ENCODE measurements at places on chromosomes 1 and 21.

- peak; percentile 66 for DNase-seq
Measured at GRCh38 chr1:84776639-84777038, 86.4 kb upstream of the SSX2IP start.

- DNase-seq: no peak
Measured at GRCh38 chr1:204683284-204684205, 2.0 kb downstream of the LRRN2 start.

GRCh38 chr21:45957981-45958600 lies 23.5 kb upstream of the COL6A1 start:
- peak; percentile 86 for DNase-seq

- no peak for DNase-seq
Measured at GRCh38 chr1:1205769-1206375, 520 bp downstream of the TNFRSF18 start.

DNA sequence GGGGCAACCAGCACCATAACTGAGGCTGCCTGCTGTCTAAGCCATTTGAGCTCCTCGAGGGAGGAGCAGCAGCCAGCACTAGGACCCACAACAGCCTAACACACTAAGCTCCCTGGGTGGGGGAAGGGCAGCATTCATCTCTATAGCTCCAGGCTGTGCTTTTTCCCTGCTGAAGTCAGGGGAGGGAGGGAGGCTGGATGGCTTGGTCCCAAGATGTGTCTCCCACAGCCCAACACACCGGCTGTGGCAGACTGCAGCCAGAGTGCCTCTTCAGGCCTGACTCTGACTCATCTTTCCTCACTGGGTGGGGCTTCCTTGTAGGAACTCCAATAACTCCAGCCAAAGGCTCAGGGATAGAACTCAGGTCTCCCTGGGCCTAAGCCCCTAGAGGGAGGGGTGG lies 296.3 kb downstream of the PRDM2 start:
- DNase-seq: peak; percentile 9

- peak; percentile 14 for DNase-seq
Measured at GRCh38 chr1:201023517-201023902, at the start of gene KIF21B. TSS of gene KIF21B (minus strand) at chr1:201023714. CDS start at chr1:201023383, 331 bp downstream.

GRCh38 chr1:43802356-43802980 lies 95.1 kb downstream of the ST3GAL3 start:
- no peak for DNase-seq

GRCh38 chr1:184866991-184867788 lies 107.1 kb downstream of the NIBAN1 start:
- DNase-seq: peak; percentile 99

DNA sequence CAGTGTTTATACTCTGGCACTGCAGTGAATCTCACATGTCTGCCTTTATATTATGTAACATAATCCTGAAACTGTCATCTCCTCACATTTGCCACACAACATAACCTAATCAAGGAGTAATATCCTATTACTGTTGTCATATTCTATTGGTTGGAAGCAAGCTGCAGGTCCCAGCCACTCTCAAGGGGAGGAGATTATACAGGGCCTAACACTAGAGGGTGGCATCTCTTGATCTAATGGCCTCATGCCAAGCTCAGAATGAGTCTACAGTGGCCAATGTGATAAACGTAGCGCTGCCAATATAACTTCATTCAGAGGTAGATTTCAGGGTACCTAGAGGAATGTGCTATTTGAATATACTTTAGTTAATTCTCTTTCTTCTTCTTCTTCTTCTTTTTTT lies 166.8 kb downstream of the BACH1 start:
- no peak for DNase-seq

GRCh38 chr1:83691953-83692500 lies 306.9 kb downstream of the TTLL7 start:
- DNase-seq: no peak

- no peak for DNase-seq
Measured at GRCh38 chr1:37174876-37175275, 140.6 kb upstream of the GRIK3 start.

- DNase-seq: peak; percentile 87
Measured at GRCh38 chr1:110420874-110421793, 13.6 kb upstream of the LAMTOR5 start.

- DNase-seq: peak; percentile 6
Measured at GRCh38 chr1:192936313-192937018, 122.7 kb downstream of the UCHL5 start.

DNA sequence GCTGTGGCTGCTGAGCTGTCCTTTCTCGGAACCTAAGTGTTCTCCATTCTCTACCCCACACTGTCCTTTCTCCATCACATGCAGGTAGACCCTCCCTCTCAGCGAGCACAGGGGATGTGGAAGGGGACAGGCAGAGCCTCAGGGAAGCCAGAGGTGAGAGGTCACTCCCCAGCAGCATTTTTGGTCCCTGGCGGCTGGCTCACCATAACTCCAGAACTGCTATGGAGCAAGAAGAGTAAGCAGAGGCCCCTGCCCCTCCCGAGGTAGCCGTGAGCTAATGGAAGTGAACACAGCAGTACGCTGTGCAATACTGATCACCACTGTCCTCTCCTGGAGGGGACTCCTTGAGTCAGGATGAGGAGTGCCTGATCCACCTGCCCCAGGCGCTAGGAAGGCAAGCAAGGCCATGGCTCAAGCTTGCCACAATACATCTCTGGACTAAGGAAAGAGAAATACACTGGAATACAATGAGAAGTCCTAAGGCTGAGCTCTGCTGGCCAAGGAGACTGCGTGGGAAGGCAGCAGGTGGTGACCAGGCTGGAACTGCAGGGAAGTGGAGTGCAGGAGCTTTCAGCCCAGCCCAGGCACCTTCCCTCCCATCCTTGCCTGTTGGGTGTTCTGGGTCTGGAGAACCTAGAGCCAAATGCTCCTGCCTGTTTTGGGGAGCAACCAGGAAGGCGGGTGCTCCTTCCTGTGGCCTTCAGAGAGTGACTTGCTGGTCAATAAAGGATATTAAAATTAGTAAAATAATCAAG lies 96.2 kb downstream of the LAMC2 start:
- DNase-seq: no peak

GRCh38 chr1:230768903-230769570 lies 21.8 kb downstream of the CAPN9 start:
- DNase-seq: peak; percentile 35

GRCh38 chr1:108057541-108057940 lies 92.6 kb upstream of the VAV3 start:
- DNase-seq: peak; percentile 50

GRCh38 chr1:76110666-76111065 lies 36.1 kb downstream of the ST6GALNAC3 start:
- DNase-seq: peak; percentile 23

- DNase-seq: no peak
Measured at GRCh38 chr1:151817353-151817730, 12.1 kb upstream of the LINGO4 start.

All from fibroblast of mammary gland (primary cell).